Effector memory CD8-positive, alpha-beta T cell (primary cell): ENCODE measurements at places on chromosomes 12 and 14.

DNA sequence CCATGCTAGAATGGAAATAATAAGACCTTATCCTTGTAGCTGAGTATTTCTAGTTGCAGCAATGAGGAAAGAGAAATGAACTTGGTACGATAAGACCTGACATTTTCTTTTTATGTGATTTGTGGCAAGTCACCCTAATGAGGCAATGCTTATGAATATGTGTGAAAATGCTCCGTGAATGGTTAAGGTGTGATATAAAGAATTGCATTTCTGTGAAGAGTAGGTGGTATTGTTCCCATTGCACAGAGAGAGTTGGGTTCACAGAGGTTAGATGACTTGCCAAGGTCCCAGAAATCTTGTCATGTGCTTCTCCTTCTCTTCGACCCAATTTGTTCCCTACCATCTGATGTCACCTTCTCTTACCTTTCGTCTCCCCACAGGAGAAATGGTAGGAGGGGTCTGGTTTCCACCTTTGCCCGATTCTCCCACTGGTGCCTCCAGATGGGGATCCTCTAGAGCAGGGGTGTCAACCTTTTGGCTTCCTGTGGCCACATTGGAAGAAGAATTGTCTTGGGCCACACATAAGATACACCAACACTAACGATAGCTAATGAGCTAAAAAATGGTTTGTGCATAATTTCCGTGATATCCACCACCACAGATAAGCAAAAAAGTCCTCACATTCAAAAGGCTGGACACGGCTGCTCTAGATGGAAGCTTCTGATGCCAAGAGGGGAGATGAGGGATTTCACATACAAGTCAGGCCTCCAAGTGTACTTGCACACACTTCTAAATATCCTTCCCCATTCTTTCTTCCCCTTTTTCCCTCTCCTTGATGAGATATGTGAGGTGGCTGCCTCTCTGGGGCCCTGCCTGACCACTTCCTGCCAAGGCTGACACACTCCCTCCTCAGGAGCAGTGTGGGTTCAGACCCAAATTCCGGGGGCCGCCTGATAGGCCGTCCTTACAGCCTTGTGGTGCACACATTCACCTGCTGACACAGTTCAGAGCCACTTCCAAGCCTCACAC lies 96.1 kb downstream of the PLXNC1 start:
- peak; percentile 35 for DNase-seq

GRCh38 chr12:67797753-67798152 lies 149.2 kb downstream of the DYRK2 start:
- no peak for DNase-seq

DNA sequence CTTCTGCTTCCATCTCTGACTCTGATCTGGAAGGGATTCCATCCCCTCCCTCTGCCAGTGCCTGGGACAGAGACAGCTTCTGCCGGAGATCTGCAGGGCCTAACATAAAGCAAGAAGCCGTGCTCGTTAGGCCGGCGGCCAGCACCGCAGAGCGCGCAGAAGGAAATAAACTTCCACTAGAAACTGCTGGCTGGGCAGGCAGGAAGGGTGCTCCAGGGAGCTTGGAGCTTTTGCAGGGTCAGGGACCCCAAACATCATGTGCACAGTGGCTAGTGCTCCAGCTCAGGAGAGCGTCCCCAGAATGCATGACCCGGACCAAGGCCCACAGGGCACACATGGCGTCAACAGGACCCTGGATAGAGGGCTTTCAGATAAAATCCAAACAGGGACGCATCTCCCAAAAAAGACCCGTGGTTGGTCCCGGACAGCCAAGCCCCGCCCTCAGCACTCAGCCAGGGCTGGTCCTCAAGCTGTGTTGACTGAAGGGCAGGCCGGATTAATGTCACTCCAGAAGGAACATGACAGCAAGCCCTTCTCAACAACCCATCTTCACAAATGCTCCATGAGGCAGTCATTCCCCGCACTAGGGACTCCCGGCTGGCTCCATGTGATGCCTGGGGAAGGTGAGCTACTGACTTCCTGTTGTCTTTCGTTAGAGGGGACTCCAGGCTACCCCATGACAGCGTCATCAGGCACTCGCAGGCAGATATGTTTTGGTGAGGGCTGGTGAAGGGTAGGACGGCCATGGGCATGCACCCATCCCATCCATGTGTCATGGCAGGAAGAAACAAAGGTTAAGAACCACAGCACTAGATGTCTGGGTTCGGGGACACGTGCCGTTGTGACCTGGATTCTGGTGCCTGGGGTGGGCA lies 121.5 kb downstream of the CALM1 start:
- no peak for DNase-seq

DNA sequence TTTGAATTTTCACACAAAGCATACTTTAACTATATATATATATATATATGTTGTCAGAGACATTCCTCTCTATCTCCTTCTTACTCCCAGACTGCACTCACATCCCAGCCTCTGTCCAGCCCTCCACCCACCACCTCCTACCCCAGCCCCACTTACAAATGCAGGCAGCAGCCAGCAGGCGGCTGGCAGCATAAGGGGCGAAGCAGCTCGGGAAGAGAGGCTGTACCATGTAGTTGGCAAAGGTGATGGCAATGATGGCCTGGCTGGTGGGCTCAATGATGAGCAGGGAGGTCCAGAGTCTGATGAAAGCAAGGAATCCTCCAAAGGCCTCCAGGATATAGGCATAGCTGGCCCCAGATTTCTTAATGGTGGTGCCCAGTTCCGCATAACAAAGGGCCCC lies 2.5 kb downstream of the SLC7A7 start:
- DNase-seq: no peak

- DNase-seq: no peak
Observed at GRCh38 chr12:110796952-110797351, 49.8 kb upstream of the CCDC63 start.

GRCh38 chr14:89201645-89202044 lies 215.4 kb downstream of the FOXN3 start:
- DNase-seq: no peak

GRCh38 chr12:132163911-132164288 lies 19.6 kb downstream of the NOC4L start:
- no peak for DNase-seq

GRCh38 chr14:75096959-75097358 lies 27.5 kb downstream of the ZC2HC1C start:
- no peak for DNase-seq

- no peak for DNase-seq
Observed at GRCh38 chr12:112517730-112518364, 99.1 kb downstream of the PTPN11 start.

DNA sequence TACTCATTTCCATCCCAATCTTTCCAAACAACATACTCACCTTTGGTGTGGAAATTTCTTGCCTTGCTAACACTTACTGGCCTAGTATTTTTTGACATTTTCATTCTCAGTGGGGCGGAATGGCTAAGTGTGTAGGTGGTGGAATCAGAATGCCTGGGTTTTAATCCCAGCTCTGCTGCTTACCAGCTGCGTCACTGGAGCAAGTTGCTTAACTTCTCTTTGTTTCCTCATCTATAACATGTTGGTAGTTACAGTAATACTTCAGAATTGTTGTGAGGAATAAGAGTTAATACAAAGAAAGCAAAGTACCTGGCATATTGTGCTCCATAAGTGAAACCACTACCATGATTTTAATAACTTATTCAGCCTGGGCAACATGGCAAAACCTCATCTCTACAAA lies 3.0 kb upstream of the FAM177A1 start:
- no peak for DNase-seq

GRCh38 chr14:94826774-94827173 lies 56.9 kb upstream of the GSC start:
- DNase-seq: no peak

- no peak for DNase-seq
Observed at GRCh38 chr14:36835128-36835527, 173.5 kb downstream of the PAX9 start.

DNA sequence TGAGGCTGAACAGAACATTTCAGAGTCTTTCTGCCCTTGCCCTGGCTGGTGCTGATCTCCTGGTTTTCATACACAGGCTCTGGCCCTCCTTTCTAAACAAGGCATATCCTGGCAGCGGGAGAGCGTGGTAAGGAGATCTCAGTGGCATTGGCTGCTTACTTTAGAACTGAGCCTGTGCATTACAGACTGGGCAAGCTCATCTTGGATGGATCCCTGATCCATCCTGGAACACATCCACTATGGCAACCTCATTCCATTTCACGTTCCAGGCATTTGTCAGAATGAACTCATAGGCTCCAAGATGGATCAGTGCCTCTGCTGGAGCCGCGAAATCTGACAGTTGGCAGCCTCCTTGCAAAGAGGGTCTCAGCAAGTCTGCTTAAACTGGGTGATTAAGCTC lies 224.5 kb upstream of the PELI2 start:
- DNase-seq: no peak

- no peak for DNase-seq
Observed at GRCh38 chr14:28494196-28494595, 272.4 kb upstream of the FOXG1 start.

DNA sequence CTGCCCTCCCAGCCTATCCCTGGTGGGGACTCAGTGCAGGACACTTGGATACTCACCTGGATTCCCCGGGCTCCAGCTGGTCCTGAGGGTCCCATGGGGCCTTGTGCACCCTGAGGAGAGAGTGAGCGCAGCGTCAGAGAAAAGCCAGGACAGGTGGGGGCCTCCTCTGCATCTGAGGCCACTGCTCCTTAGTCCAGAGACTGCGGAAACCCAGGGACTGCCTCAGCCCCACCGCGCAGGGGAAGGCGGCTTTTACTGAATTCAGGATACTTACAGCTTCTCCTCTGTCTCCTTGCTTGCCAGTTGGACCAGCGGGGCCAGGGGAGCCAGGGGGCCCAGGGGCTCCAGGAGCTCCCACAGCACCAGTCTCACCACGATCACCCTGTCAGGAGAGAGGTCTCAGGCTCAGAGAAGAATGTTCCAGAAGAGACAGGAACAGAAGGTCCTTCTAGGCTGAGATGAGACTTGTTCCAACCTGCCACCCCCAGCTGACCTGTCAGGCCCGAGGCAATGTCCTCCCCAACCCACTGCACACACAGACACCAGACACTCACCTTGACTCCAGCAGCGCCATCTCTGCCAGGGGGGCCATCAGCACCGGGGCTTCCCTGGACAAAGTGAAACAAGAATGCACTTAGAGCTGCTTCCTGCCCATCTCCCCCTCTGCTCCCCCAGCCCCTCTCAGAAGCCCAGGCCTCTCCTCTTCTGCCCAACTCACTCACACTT lies 13.8 kb downstream of the TMEM106C start:
- no peak for DNase-seq

DNA sequence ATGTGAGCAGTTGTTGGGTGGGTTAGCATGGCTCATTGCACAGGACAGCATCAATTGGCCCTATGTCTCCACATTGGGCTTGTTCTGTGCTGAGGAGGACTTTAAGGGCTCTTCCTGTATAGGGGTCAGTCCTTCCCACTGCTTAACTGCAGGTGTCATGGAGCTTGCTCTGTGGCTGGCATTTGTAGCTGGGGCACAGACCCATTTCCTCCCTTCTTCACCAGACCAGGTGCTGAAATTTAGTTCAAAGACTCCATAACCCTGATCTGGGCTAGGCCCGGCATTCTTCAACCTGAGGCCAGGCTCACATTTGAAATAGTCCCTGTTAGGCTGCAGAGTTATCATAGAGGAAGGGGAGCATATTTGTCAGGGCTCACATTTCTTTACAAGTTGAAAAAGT lies 12.8 kb downstream of the CHST11 start:
- DNase-seq: no peak

DNA sequence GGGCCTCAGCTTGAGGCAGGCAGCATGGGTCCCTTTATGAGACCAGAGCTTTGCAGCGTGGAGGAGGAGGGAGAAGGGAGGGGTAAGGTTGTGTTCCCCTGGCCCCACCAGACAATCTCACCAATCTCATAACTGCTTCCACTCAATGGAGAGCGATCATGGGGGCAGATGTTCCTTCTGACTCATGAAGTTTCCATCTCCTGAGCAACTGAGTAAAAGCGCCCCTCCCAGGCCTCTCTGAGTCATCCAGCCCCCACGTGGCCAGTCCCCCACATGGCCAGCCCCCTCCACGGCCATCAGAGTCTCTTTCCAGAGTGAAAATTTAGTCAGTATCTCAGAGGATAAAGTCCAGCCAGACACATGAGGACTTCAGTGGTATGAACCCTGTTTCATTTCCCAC lies 39.2 kb upstream of the PLXNC1 start:
- no peak for DNase-seq

DNA sequence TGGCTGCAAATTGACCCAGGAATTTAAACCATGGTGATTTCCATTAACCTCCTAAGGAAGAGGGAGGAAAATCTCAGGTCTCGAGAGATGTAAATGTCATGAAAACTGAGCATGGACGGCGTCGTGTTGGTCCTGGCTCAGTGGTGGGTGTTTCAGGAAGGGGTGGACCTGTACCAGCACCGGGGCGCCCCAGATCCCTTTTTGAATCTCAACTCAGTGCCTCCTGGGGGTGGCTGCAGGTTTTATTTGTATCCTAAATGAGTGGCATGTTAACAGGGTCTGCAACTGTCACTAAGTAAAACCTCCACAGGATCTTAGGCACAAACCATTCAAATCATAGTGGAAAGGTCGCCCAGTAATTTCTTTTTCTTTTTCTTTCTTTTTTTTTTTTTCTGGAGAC lies 101.3 kb downstream of the ASCL4 start:
- DNase-seq: no peak

DNA sequence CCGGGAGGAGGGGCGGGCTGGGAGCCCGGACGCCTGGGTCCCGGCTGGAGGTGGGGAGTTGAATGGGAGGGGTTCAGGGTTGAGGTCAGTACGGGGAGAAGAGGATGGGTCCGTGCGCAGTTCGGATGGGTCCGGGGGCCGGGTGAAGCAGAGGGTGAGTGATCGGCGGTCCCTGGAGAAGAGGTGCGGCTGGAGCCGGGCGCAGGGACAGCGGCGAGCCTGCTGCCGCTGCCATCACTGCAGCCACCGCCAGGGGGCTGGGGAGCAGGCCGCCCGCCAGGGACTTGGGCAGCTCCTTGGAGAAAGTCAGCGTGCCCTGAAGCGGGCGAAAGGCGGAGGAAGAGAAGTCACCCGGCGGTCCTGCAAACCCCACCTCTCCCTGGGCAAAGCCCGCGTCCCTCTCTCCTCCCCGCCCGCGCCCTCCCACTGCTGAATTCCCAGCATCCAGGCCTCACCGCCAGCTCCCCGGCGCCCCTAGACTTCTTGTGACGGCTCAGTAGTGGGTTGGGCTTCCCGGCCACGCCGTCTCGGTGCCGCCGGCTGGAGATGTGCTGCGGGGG lies 6.0 kb upstream of the GPR84 start:
- no peak for DNase-seq

GRCh38 chr12:104888481-104888880 lies 69.6 kb downstream of the SLC41A2 start:
- no peak for DNase-seq

GRCh38 chr12:3595721-3596120 lies 104.7 kb downstream of the PRMT8 start:
- DNase-seq: no peak

GRCh38 chr14:92670643-92671366 lies 77.6 kb downstream of the LGMN start:
- DNase-seq: no peak

GRCh38 chr12:67826946-67827720 lies 162.1 kb upstream of the IFNG-AS1 start:
- no peak for DNase-seq
